ENCODE measurements at places on chromosomes 1 and 21.

DNA sequence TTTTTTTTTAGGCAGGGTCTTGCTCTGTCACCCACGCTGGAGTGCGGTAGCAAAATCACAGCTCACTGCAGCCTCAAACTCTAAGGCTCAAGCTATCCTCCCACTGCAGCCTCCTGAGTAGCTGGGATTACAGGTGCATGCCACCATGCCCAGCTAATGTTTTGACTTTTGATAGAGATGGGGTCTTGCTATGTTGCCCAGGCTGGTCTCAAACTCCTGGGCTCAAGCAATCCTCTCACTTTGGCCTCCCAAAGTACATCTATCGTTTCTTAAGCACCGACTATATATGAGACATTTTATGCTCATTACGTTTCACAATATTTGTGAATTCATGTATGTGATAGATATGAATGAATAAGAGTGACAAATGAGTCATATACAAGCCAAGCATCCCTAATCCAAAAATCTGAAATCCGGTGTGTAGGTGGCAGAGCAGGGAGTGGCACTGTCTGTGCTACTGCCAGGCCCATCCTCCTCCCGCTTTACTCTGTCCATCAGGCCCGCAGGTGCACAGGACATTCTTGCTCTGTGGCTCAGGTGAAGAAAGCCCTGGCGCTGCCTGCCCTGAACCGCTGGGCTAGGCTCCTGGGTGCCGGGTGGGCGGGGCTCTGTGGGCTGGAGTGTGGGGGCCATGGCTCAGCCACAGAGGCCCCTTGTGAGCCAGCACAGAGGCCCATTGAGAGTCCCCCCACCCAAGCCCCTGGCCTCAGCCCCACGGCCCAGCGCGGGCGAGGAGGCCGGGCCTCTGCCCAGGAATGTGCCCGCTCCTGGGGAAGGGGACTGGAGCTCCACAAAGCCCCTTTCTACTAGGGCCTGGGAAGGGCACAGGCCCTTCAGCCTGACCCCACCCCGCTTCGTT, 45.3 kb downstream of the HSPG2 start:
- no peak for DNase-seq

DNA sequence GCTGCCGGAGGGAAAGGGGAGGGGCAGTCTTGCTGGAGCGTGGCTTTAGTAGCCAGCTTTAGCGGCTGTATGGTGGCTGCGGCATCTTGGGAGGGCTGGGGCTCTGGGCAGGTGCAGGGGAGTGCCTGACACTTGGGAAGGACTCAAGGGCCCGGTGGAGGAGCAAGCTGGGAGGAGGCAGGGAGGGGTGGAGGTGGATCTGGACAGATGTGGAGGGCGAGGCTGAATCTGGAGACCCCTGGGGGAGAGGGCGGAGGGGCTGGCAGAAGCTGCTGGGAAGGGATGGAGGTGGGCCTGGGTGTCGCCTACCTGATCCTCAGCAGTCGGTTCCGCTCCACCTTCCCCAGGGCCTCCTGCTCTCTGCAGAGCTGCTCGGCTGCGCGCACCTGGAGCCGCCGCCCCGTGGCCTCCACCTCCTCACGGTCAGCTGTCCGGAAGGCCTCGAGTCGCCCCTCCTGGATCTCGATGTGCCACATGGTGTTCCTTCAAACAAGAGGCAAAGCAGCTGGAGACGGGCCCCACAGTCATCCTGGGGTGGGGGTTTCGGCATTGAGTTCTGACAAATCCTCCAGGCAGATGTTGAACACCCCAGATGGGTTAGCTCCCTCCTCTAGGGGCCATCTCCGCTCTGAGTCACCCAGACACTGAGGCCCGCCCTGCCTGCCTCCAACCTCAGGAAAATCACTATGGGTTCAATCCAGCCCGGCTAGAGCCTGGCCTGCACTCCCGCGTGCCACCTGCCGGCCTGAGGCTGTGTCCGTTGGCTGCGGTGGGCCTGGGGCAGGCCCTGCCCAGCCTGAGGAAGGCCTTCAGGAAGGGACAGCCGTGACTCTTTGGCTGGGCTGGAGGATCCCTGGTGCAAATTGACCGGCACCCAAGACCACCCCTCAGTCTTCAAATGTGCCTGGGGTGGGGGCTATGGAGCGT, 29.6 kb downstream of the CFAP74 start:
- DNase-seq: no peak

DNA sequence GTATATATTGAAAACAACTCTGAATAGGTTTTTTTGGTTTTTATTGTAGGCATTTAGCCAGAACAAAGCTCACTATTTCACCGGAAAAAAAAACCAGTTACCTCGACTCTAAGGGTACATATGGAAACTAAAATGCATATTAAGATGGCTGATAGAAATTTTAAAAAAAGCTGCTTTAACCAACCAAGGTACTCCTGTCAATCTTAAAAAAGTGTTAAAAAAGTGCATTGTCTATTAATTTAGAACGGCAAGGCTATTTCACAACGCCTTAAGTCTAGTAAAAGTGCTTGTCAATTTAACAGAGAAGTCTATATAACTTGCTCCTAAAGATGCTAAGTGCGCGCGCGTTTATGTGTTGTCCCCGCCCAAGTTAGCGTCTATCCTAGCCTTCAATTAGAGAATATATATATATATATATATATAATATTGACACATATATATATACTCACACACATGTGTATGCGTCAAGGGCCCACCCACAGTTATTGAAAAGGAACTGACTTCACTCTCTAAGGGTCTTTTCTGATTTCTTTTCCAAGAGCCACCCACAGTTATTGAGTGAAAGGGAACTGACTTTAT, 934 bp downstream of the ASPM start:
- DNase-seq: no peak

GRCh38 chr1:180211156-180211859, 18.8 kb upstream of the LHX4 start:
- DNase-seq: no peak

DNA sequence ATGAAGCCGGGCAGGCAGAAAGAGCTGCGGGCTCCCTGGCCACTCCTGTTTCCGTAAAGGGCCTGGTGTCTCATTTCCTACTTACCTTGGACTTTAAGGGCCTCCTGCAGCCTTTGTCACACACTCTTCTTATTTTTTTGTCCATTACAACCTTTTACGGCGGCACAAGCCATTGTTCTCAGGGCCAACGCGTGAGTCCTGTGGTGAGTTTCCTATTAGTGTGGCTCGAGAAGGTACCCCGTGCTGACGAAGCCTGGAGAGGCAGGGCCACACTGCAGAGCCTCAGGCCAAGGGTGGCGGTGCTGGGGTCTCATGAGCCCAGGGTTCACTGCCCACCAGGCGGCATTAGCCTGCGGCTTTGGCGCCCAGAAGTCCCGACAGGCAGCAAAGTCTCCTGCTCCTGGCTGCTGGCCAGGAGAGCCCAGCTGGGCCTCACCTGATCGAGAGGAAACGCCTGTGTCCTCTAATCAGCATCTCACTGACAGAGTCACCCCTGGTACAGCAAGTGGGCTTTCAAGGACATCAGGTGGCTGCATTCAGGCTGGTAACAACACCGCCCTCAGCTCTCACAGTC, 62.0 kb downstream of the SIK1 start:
- no peak for DNase-seq

GRCh38 chr1:201648907-201649721, 110.2 kb downstream of the NAV1 start:
- DNase-seq: no peak
